ENCODE measurements at places on chromosomes 2 and 18. TPM values are rescaled to one million over a fixed set of nuclear protein-coding genes. Genes with fewer than 3 reads are reported as not detected.

MROH2A gene
- not detected for total RNA-seq

DOCK10 gene
- 1.4 TPM for total RNA-seq

NR4A2 gene
- 1.6 TPM for total RNA-seq

MPP4 gene
- total RNA-seq, result 0.33 TPM

TRIM54 gene
- 431 TPM for total RNA-seq

DNA sequence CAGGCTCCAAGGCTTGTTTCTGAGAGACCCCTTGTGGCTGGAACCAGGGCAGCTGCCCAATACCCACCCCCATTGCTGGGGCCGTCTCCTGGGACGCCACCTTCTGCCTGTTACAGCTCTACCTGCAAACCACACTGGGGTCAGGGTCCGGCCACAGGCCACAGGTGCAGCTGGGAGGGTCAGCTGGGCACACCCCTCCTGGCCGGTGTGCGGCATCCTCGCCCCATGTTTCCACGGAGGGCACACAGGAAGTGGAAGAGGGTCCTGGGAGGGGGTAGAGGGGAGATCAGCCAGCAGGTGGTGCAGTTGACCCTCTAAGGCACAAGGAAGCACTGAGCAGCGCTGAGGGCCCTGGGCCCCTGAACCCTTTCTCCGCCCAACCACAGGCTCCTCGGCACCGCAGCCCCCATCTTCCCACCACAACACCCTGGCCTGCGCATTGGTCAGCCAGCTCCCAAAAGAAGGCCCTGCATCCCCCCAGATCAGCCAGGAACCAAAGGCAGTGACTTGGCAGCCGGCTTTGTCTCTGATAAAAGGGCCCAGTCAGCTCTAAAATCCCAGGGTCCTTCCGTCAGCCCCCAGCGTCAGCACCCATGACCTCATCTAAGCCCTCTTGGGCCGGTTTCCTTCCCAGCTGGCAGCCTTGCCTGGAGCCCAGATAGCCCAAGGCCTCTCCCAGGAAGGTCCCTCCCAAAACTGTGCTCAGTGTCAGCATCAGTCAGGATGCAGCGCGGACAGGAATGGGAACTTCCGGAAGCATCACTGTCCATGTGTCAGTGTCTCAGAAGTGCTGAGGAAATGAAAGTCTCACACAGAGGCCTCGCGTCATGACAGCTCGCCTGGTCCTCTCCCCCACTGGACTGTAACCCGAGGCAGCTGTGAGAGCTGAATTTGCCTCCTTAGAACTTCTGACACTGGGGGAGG is 1.7 kb downstream of the ERFE start:
- no peak overlapping the region for H3K4me3 ChIP-seq
- H3K27me3 ChIP-seq, result peaks cover 16% of the 10 kb centered on the region
- H3K36me3 ChIP-seq, result no peaks in the 10 kb centered on the region
- no peak for DNase-seq

DNA sequence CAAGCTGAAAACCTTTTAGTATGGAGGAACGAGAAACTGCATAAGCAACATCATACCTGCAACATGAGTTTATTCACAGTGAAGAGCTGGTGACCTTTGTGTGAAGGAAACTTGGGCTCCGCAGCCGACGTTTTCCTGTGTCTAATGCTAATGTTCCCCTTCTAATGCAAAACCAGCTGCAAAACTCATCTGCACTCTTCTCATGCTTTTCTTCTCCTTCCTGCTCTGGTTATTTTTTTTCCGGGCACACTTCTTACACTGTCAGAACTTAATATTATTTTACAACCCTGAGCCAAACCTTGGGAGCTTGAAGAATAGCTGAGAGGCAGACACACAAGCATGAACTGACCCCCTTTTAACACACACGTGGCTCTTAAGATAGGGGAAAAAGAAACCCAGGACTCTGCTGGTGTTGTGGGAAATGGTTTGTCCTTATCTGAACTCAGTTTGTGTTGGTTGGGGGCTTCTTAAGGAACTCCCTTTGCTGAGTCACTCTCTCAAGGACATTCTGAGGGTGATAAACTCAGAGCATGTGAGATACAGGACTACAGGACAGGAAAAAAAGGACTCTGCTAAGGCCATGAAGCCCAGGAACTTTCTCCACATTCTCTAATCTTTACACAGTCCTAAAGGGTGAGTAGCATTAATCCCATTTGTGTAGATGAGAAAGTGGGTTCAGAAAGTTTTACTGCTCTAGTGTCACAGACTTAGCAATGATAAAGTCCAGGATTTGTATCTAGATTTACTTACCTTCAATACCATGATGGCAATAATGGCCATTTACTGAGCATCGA is 439.3 kb upstream of the TRIB2 start:
- no peaks in the 10 kb centered on the region for H3K4me1 ChIP-seq
- H3K4me3 ChIP-seq, result no peak overlapping the region
- no peak for DNase-seq
- no peak overlapping the region for H3K27ac ChIP-seq

- H3K27me3 ChIP-seq, result no peaks in the 10 kb centered on the region
- H3K36me3 ChIP-seq, result no peaks in the 10 kb centered on the region
- no peaks in the 10 kb centered on the region for H3K4me1 ChIP-seq
- H3K4me3 ChIP-seq, result no peak overlapping the region
- DNase-seq, result no peak
These were observed 1114.0 kb upstream of the PIK3C3 start for GRCh38 chr18:40841063-40841462.

GRCh38 chr2:63840081-63840784 is 1.5 kb upstream of the UGP2 start:
- H3K36me3 ChIP-seq, result no peaks in the 10 kb centered on the region
- H3K27me3 ChIP-seq, result no peaks in the 10 kb centered on the region

GRCh38 chr18:7830468-7830867 is 263.4 kb downstream of the PTPRM start:
- H3K27me3 ChIP-seq, result no peaks in the 10 kb centered on the region
- H3K36me3 ChIP-seq, result no peaks in the 10 kb centered on the region
- H3K4me3 ChIP-seq, result no peak overlapping the region

DNA sequence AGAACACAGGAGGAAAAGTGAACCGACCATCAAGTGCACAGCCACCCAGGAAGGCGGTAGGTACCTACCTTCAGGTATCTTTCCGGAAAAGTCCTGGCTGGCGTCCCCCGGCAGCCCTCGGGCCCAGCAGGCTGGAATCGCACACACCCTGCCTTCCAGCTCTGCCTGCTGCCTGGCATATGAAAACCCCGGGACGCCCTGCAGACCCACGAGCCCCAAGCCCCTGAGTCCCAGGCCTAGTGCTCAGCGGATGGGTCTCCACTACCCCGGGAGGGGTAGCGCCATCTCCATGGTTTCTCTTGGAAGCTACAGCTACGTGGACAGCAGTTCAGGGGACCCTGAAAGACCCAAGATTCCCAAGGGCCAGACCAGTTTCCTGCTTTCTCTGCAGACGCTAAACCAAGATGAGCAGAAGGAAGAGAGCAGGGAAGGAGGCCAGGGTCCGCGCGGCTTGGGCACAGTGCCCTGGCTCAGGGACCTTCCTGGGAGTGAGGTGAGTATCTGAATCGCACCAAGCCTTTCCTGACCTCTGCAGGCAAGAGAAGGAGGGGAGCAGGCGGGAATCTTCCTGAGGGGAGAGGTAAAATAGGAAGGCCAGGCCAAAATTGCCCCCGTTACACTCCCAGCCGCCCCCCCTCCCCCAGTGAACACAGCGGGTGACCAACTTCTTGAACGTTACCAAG is 80.4 kb downstream of the ARHGEF4 start:
- H3K4me1 ChIP-seq, result no peaks in the 10 kb centered on the region
- DNase-seq, result no peak
- H3K27ac ChIP-seq, result no peak overlapping the region
- H3K4me3 ChIP-seq, result no peak overlapping the region

- peaks cover 5% of the 10 kb centered on the region for H3K4me1 ChIP-seq
- DNase-seq, result no peak
- H3K4me3 ChIP-seq, result no peak overlapping the region
- peaks cover 45% of the 10 kb centered on the region for H3K27me3 ChIP-seq
These were observed 970 bp upstream of the KCNG2 start for GRCh38 chr18:79796531-79797405.

GRCh38 chr18:79071503-79072210 is 2.5 kb downstream of the ATP9B start:
- no peaks in the 10 kb centered on the region for H3K36me3 ChIP-seq
- no peak overlapping the region for H3K4me3 ChIP-seq
- no peak for DNase-seq
- H3K4me1 ChIP-seq, result peaks cover 24% of the 10 kb centered on the region
- H3K27ac ChIP-seq, result no peak overlapping the region
- no peaks in the 10 kb centered on the region for H3K27me3 ChIP-seq
